ENCODE measurements at places on chromosomes 11 and 22.

- no peak for DNase-seq
Observed at GRCh38 chr11:1112351-1113191, 37.9 kb downstream of the MUC2 start.

- DNase-seq = no peak
Observed at GRCh38 chr11:121057922-121058321, 34.0 kb downstream of the TBCEL start.

DNA sequence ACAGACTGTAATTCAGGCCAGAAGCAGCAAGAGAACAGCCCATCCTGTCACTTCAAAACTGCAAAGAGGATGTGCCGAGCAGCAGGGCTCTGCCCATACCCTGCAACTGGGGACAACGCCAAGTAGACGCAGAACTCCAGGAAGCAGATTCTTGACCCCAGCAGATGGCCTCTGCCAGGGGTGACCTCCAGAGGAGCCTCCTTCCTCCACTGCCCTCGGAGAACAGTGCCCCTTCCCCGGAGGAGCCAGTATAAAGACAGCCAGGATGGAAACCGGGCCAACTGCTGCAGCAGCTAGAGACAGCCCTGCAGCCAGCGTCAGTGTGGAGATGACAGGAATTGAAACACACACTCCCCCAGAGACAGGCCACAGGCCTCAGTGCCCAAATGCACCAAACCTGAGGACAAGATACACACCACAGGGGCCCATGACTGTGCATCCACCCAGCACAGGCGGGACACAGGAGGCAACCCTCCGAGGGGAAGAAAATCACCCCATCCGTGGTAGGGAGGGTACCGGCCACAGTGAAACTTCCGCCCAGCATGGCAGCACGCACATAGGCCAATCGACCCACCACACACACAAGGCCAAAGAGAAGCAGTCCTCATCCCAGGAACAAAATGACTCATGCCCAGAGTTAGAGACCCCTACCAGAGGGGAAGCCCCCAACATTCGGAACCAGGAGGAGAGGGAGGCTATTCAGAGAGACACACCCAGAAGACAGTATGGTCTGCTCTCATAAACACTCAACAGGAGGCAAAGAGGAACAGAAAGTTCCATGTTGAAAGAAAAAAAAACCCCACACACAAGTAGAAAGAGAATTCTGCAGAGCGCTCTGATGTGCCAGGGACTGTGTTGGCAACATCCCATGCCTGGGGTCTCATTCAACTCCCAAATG lies 5.6 kb downstream of the AHNAK start:
- no peak for DNase-seq

DNA sequence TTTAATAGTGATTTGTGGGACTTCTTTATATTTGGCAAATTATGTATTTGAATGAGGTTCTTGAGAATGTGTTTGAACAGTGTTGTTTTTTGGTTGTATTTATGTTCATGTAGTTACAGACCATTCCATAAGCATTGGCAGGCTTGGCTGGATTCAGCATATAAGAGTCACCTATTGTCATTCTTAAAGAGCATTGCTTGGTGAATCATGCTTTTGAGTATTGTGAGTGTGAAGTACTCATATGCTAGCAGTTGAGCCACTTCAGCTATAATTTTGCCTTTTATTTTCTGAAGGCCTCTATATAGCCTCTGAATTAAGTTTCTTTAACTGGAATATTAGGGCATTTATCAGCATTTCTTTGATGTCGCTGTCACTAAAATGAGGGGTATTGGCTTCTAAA lies 110.0 kb upstream of the GAL start:
- no peak for DNase-seq

GRCh38 chr11:107252429-107253161 lies 205.0 kb downstream of the CWF19L2 start:
- no peak for DNase-seq

- no peak for DNase-seq
Observed at GRCh38 chr11:100319691-100320090, 367.4 kb upstream of the ARHGAP42 start.

DNA sequence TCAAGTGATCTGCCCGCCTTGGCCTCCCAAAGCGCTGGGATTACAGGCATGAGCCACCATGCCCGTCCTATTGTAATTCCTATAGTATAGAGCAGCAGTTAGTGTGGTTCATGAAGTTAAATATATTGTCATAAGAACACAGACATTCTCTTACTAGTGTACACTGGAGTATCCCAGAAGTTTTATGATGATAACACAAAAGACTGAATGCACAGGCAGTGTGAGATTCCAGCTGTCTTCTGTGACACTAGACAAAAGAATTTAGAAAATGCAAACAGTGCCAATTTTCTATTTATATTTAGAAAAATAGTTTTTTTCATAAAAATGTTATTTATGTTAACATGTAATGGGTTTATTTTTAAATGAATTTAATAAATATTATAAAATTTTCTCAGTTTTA lies 39.4 kb upstream of the RBX1 start:
- no peak for DNase-seq

DNA sequence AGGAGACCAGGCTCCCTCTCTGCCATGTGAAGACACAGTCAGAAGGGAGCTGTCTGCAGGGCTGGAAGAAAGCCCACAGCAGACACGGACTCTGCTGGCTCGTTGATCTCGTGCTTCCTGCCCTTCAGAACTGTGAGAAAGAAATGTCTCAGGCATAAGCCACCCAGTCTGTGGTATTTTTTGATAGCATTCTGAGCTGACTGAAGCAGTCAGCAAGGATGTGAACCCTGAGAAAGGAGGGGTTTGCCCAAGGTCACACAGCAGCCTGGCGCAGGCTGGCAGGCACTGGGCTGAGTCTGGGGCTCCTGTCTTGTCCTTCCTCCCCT lies 255.1 kb upstream of the B3GAT1 start:
- no peak for DNase-seq

GRCh38 chr11:3972431-3972830 lies 117.0 kb downstream of the STIM1 start:
- DNase-seq = no peak

GRCh38 chr11:24754406-24754805 lies 257.6 kb downstream of the LUZP2 start:
- DNase-seq = no peak

DNA sequence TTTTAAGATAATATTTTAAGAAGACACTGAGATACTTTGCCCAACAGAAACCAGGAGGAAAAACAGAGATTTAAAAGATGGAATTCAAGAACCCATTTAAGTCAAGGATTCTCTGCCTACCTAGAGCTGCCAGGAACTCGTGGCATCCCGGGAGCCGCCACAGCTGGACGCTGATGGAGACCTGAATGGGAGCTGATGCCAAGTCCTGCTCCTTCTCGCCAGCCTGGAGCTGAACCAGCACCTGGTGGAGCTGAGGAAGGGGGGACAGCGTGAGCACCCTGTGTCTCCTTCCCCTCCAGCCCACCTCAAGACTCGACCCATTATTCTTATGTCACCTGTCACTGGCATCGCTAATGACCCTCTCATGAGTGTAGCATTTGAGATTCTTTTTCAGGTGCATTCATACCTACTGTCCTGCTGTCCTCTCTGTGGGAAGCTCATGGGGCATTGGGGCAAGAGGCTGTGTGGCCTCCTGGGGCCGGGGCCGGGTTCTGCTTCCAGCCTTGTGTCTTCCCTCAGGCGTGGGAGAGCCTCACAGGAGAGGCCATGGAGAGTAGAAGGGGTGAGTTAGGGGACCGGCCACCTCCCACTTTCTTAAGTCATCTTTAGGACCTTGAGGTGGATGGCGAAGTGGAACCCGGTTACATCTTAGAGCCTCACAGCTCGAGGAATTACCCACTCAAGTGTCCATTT lies 70.8 kb upstream of the PITPNB start:
- DNase-seq = no peak

- peak; percentile 24 for DNase-seq
Observed at GRCh38 chr22:38422611-38423511, 32.1 kb downstream of the KCNJ4 start.

GRCh38 chr11:75554258-75555022 lies 7.6 kb upstream of the SERPINH1 start:
- no peak for DNase-seq

DNA sequence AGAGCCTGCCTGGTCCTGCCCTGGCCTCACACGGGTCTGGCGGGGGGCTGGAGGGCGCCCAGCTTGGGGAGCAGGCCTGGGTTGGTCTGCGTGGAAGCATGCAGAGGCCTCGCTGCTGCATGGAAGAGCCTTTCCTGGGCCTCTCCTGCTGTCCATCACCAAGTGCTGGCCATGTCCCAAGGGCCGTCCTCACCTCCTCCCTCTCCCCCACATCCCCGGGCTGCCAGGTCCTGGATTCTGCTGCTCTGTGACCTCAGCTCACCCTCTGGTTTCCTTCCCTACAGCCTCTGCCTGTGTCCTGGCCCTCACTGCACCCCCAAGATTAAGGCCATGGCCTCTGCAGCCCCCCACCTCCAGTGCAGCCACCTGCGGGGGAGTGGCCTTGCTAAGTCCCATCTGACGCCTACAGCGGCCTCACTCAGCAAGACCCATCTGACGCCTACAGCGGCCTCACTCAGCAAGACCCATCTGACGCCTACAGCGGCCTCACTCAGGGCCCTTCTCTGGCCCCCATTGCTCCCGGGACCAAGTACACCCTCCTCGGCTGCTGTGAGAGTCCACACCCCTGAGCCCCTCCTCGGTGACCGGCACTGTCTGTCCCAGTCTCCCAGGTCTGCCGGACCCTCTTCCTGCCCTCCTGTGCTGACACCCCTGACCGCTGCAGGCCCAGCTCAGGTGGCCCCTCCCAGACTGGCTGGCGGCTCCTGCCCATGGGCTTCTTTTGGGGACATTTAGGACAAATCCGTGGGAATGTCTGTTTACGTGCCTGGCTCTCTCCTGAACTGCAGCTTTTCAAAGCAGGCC lies 119.5 kb upstream of the B3GAT1 start:
- no peak for DNase-seq

DNA sequence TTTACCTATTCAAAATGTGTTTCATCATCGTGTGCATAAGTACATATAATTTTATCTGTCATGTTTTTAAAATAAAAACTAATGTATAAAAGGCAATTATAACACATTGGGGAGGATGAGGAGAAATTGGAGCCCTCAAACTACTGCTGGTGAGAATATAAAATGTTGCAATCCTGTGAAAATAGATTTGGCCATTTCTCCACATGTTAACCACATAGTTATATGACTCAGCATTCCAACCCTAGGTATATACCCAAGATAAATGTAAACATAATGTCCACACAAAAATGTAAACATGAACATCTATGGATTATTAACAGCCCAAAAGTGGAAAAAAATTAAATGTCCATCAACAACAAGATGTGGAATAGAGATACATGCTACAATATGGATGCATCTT lies 928.0 kb upstream of the FAT3 start:
- DNase-seq = no peak

GRCh38 chr11:61682093-61682732 lies 2.0 kb downstream of the DAGLA start:
- peak; percentile 60 for DNase-seq

- DNase-seq = peak; percentile 1
Observed at GRCh38 chr11:30919389-30920152, 333.4 kb upstream of the MPPED2 start.

- DNase-seq = no peak
Observed at GRCh38 chr11:126545057-126545555, 189.6 kb downstream of the ST3GAL4 start.
